ENCODE measurements at places on chromosomes 11 and 22. TPM values are rescaled to one million over a fixed set of nuclear protein-coding genes. Genes with fewer than 3 reads are reported as not detected.

SCGB1C1 gene
- total RNA-seq, result not detected

SIDT2 gene
- 23.5 TPM for total RNA-seq

APOBEC3G gene
- 4.2 TPM for total RNA-seq

SLC22A25 gene
- total RNA-seq, result not detected

GRCh38 chr22:50063589-50064393 lies 5.7 kb upstream of the TTLL8 start:
- DNase-seq, result no peak

- DNase-seq, result no peak
Measured at GRCh38 chr11:76631566-76632308, 38.8 kb downstream of the LRRC32 start.

- no peak for DNase-seq
Measured at GRCh38 chr11:76524919-76525318, 80.1 kb downstream of the EMSY start.

- DNase-seq, result no peak
Measured at GRCh38 chr11:114149689-114150407, 90.3 kb downstream of the ZBTB16 start.

GRCh38 chr11:119490253-119491006 lies 67.5 kb upstream of the THY1 start:
- DNase-seq, result no peak

DNA sequence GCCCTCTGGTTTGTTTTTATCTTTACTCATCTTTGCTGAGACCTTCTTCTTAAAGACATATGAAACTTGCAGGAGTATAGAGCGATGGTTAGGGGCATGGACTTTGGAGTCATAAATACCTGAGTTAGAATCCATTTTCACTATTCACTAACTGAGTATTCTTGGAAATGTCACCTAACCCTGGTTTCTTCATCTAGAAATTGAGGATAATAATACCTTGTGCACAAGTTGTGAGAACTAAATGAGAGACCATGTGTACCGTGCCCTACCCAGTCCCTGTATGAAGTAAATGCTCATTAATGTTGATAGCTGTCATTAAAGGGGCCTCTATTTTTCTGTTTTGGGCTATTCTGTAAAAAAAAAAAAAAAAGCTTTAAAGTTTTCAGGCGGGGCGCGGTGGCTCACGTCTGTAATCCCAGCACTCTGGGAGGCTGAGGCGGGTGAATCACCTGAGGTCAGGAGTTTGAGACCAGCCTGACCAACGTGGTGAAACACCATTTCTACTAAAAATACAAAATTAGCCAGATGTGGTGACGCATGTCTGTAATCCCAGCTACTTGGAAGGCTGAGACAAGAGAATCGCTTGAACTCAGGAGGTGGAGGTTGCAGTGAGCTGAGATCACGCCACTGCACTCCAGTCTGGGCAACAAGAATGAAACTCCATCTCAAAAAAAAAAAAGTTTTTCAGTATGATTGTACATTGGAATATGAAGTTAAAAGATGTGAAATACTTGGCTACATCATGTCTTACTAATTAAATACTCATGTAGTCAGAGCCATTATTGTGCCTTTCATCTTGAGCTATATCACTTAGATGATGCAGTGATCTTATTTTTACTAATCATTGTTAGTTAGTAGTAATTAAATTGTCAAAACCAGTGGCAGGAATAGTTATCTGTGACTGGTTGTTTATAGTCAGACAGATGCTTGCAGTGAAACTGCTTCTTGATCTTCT lies 95.0 kb downstream of the AMOTL1 start:
- no peak for DNase-seq

GRCh38 chr11:57069942-57070341 lies 81.2 kb downstream of the OR5AK2 start:
- DNase-seq, result no peak

- no peak for DNase-seq
Measured at GRCh38 chr11:65945430-65945911, at the start of gene TSGA10IP. TSS of gene TSGA10IP (plus strand) at chr11:65945480. CDS start at chr11:65945676, 196 bp downstream.

DNA sequence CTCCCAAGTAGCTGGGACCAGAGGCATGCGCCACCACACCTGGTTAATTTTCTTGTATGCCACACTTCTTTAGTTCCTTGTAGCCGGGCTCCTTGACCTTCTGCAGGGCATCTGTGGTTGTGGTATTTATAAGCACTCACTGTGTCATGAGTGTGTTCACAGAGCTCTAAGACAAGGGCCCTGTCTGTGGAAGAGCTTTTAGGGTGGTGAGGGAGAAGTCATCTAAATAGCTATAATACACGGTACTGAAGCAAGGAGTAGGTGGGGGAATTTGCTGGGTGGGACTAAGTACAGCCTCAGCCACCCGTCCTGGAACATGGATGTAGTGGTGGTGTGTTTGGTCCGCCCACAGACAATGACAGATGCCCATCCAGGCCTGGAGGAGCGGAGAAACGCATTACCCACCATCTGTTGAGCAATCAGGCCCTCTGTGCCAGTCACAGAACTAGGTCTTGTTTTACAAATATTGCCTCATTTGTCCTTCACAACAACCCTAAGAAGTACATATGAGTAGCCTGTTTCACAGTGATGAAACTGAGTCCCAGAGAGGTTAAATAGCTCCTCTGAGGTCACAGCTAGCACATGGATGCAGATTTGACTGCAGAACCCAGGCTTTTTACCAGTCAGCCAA lies 10.1 kb downstream of the ACO2 start:
- no peak for DNase-seq

DNA sequence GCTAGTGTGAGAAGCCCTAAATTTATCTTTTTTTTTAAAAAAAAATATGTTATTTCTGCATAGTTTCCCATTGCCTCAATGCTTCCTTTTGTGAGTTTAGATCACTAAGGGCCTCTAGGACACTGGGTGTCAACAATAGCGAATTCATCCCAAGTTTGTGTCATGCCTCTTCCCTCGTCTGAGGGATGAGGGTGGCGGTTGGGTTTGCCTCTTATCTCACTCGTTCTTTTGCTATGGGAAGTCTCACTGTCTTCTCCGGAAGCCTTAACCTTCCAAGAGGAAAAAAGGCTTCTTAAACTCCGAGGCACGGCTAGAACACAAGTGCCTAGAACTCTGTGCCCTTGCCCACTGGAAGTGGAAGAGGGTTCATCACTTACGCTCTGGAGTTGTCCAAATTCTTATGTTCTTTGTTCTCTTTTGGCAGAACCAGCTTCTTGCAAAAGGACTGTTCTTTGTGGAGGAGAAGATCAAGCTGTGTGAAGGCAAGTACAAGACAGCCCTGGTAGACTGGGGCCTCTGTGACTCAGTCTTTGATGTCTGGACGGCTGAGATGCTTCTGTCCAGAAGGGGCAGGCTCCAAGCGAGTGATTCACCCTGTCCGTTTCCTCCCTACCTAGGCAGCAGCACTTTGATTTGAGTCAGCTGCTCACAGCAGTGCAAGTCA lies 78.5 kb downstream of the TRAF6 start:
- peak; percentile 52 for DNase-seq

DNA sequence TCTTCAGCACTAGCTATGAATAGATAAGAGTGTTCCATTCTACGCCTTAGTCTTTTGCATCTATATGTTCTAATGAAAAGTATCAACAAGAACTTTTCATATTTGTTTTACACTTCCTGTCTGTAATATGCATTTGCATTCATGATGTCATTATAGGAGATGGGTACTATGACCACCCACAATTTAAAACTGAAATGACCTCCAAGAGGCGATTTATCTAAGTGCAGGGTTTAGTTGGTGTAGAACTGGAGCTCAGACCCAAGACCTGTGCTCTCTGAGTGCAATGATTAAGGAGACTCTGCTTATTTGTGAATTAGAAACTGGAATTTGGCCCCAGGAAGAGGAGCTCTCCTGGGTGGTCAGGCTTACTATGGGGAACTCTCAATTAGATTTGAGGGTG lies 289.1 kb downstream of the ETS1 start:
- no peak for DNase-seq

GRCh38 chr11:45157247-45158209 lies 11.1 kb downstream of the PRDM11 start:
- no peak for DNase-seq

DNA sequence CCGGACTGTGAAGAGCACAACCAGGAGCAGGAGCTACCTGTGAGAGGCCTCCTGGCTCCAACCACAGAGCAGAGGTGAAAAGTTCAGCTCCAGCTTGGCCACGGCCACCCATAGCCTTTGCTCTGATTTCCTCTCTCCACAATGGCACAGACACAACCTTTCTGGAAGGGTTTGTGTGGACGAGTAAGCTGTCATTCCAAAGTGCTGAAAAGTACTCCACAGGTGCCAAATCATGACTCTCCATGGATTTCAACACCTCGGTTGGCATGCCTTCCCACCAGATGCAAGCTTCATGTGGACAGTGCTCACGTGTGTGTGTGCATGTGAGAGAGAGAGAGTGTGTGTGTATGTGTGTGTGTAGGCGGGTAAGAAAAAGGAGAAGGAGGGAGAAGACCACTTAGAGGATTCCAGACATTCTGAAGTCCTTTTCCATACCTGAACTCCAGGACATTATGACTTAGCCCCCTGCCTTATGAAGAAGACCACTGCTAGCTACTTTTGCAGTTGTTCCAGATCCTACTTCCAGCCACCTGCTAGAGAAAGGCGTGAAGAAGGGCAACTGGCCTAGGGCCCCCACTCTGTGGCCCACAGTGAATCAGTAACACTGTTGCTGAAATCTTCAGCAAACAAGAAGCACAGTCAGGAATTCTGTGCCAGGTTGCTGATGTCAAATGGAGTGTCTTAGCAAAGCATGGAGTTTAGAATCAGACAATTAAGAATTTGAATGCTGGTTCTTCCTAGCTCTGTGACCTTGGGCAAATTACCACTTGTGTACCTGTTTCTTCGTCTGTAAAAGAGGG lies 13.9 kb upstream of the NAV2 start:
- peak; percentile 74 for DNase-seq

DNA sequence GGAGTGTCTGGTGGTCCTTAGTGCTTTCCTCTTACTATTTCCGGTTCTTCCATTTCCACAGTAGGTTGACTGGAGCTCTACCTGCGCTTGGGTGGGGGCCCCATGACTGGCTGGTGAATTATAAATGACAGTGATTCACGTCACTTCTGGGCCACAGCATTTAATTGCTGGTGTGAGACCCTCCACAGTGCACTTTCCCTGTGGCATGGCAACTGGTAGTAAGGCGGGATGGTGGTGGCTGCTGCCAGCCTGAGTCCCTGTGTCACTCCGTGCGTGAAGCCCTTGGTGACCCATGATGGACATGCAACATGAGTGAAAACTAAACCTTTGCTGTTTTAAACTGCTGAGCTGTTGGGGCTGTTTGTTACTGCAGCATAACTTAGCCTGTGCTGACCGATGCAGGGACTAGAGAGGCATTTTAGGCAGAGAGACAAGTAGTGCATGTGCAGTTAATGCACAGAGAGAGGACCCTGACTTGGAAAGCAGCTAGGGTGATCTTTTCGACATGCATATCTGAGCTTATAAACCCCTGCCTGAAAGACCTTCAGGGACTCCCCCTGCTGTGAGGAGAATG lies 3.1 kb downstream of the PRDM11 start:
- no peak for DNase-seq

DNA sequence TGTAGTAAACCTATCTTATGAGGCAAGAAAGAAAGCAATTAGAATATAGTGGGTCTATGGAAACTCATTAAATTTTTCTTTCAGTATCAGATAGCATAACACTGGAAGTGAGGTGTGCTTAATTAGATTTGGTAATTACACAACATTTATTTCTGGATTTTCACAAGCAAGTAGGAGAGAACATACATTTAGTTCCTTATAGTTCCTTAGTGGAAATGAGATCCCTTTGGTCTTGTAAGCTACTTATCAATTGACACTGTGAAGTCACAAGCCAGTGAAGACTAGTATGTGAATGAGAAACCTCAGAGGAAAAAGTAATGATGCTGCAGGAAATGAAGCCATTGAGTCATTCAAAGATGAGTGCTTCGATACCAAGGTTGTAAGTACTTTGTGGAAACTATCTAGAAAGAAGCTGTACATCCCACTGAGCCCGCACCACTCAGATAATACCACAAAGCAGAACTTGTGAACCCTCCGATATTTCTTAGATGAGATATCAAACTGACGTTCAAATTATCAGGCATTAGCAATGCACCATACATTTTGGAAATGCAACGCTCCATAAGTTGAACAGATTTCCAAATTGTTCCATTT lies 53.5 kb downstream of the ENTHD1 start:
- no peak for DNase-seq

All from left ventricle myocardium inferior (tissue), 1 donor.